ENCODE measurements at places on chromosomes 12 and 14.

DNA sequence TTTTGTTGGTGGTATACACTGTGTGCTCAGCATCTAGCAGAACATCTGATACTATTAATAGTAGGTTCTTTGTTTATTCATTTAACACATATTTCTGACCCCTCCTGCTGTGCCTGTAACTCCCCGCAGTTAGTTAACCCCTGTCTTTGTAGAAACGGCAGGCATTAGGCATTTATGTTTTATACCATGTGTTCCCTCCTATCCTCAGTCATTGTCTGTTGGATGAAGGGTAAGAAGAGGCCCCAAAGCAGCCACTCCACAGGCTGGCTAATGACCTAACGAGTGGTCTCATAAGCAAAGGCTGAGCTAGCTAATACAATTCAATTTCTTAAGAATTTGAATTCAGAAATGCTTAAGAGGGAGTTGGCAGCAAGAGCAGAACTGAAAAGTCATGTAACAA, 170.8 kb downstream of the TMX1 start:
- no peak for DNase-seq

DNA sequence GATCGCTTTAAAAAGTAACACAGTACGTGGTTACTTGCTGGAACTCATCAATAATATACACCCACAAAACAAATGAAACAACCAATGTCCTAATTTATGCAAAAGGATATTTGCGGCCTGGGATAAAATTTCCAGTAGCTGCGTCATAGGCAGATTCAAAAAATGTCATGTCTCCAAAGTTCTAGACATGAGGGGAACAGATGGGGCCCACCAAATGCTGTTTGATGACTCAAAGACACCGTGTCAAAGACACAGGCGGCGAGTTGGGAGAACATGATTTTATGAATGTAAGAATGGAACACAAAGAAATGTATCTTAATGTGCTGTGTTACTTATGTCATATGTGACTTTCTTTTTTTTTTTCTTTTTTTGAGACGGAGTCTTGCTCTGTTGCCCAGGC, 34.3 kb upstream of the NCOR2 start:
- no peak for DNase-seq

GRCh38 chr12:32457251-32458025, 58.1 kb downstream of the FGD4 start:
- DNase-seq: no peak

DNA sequence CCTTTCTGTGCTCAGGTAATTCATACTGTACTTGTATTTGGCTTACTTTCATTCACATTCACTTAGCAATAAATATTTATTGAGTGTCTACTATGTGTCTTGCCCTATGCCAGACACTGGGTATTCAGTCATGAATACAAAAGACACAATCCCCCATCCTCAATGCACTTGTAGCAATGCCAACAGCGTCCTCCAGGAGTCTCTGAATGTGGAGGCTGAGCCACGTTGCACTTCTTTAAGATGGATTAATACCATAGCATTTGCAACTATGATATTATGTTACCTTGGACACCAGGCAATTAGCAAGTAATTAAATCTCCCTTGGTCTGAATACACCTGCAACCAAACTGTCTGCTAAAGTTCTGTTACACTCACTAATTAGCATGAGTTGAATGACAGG, 58.8 kb downstream of the OTX2 start:
- DNase-seq: no peak

DNA sequence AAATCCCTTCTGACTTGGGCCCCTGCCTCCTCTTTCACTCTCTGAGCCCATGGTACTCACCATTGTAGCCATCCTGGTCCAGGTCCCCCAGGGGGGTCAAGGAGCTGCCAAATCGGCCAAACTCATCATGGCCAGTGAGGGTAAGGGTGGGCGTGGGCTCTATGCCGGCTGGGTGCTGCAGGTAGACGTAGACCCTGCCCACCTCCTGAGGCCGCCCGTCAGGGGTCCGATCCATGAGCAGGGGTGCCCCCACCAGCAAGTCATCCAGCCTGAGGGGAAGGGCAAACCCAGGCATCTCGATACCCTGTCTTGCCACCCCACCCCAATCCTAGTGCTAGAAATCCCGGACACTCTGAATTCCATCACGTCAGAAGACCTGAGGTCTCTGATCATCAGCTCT, 14.0 kb downstream of the ITGA5 start:
- DNase-seq: no peak

- DNase-seq: no peak
Observed at GRCh38 chr12:507391-507796, 47.7 kb downstream of the B4GALNT3 start.

DNA sequence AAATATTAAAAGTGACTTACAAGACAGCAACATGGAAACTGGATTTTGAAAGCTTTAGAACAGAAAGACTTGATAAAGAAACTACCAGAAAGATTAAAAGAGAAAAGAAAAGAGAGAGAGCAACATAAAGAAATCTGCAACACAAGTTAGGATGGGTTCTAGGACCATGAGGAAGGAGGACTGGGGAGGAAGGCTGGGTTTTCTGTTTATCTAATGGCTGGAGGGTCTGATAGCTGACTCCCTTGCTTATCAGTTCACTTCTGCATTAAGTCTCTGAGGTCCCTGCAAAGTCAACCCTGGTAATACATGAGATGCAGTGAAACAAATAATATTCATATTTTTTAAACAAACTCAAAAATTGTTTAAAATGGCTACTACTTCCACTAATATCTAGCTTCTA, 90.1 kb downstream of the RPAP3 start:
- no peak for DNase-seq

GRCh38 chr12:113075137-113075683, 18.7 kb downstream of the DTX1 start:
- no peak for DNase-seq

DNA sequence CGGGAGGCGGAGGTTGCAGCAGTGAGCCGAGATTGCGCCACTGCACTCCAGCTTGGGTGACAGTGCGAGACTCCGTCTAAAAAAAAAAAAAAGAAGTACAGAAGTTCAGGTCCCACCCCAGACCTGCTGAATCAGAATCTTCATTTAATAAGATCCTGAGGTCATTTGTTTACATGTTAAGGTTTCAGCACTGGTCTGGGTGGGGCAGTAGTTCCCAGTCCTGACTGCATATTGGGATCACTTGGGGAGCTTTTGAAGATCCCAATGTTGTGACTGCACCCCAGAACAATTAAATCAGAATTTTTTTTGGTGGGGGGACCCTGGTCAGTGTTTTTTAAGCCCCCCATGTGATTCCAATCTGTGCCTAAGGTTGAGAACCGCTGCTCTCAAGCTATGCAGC, 11.7 kb upstream of the COL2A1 start:
- DNase-seq: no peak

- DNase-seq: no peak
Observed at GRCh38 chr12:26374934-26375680, 179.7 kb downstream of the SSPN start.

DNA sequence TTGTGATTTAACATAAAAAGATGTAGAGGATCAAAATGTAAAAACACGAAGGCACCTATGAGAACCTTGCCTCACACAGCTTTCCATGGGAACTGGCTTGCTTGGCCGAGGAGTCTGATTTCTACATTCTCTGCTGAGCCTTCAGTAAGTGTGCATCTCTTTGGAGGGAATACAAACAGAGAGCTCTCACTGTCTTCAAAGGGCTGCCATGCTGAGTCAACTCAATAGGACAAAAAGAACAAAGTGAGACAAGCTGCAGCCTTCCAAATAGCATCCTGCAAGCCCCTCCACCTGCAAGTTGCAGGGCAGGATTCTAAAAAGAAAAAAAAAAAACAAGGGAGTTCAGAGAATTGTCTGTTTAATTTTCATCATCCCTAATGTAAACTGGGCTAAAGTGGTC, 411.9 kb downstream of the NELL2 start:
- DNase-seq: no peak

GRCh38 chr12:67958187-67958586, 31.1 kb upstream of the IFNG-AS1 start:
- DNase-seq: no peak

GRCh38 chr14:105733081-105734065, 207.0 kb downstream of the TMEM121 start:
- no peak for DNase-seq
